ENCODE measurements at places on chromosomes 11 and 22. TPM values are rescaled to one million over a fixed set of nuclear protein-coding genes. Genes with fewer than 3 reads are reported as not detected.

DNA sequence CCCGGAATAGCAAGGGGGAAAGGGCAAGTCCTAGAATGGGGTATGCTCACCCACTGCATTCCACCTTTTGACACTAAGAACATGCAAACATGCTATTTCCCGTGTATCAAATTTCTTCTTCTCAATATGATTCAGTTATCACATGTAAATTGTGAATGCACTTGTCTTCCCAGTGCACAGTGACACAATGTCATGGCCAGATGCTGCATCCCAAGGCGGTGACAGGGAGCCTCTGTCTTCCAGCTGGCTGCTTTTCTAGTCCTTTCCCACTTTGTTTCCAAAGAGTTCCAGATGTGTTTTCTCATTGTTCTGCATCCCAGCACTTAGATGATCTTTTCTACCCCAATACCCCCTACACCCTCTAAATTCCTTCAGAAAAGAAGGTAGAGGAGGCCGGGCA lies 12.4 kb downstream of the SLC25A18 start:
- H3K36me3 ChIP-seq: no peaks in the 10 kb centered on the region
- H3K27ac ChIP-seq: peak overlapping the region; percentile 73
- H3K4me1 ChIP-seq: peaks cover 25% of the 10 kb centered on the region
- H3K27me3 ChIP-seq: no peaks in the 10 kb centered on the region
- no peak overlapping the region for H3K4me3 ChIP-seq

GRCh38 chr11:47354913-47355282 lies 2.4 kb upstream of the MYBPC3 start:
- H3K4me1 ChIP-seq: no peaks in the 10 kb centered on the region
- no peak overlapping the region for H3K27ac ChIP-seq
- no peak for DNase-seq
- H3K4me3 ChIP-seq: peak overlapping the region; percentile 60

DNA sequence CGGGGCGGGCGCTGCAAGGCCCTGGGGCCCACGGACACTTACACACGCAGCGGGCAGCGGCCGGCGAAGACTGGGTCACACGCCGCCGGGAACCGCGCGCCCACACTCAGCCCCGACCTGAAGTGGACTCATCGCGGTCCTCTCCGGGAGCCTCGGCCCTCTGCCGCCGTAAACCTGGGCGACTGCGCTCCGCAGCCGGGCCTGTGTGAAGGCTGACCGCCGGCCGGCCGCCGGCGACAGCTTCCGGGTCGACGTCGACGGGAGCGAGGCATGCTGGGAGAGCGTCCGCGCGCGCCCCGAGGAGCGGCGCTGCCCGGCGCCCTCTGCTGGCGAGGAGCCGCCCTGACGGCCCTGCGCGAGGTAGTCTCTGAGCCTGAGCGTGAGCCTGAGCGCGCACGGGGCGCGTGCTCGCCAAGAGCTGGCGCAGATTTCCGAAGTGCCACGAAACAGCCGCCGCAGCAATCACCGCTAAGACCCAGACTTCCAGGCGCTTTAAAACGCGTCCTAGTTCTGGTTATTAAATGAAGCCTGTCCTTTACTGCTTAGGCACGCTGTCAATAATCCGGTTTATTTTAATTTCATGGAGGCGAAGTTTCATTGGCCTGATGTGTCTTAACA lies at the start of gene SNX19:
Gene SNX19 (minus strand): TSS at position 242 of the 618 bp plus-strand sequence. CDS start 540 bp downstream, outside the sequence.
- H3K27ac ChIP-seq: peak within 1 kb of the TSS; percentile 69
- peak; percentile 95 for DNase-seq
- H3K4me3 ChIP-seq: peak within 1 kb of the TSS; percentile 85
- peaks cover 16% of the 10 kb centered on the region for H3K36me3 ChIP-seq

- peaks cover 19% of the 10 kb centered on the region for H3K27me3 ChIP-seq
- no peak overlapping the region for H3K4me3 ChIP-seq
- no peak for DNase-seq
- H3K4me1 ChIP-seq: no peaks in the 10 kb centered on the region
- H3K36me3 ChIP-seq: no peaks in the 10 kb centered on the region
These were observed 83.1 kb downstream of the PHF21B start for GRCh38 chr22:44926491-44927415.

DNA sequence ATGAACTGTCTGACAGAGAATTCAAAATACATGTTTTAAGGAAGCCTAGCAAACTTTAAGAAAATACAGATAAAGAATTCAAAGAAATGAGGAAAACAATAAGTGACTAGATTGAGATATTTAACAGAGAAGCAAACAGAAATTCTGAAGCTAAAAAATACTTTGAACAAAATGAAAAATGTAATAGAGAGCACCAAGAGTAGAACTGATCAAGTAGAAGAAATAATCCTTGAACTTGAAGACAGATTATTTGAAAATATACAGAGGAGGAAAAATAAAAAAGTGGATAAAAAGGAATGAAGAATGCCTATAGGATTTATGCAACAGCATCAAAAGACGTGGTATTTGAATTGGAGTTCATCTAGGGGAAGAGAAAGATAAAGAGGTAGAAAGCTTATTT lies 101.9 kb upstream of the OR4B1 start:
- no peaks in the 10 kb centered on the region for H3K27me3 ChIP-seq
- DNase-seq: no peak
- H3K27ac ChIP-seq: no peak overlapping the region
- peaks cover 11% of the 10 kb centered on the region for H3K36me3 ChIP-seq
- H3K4me3 ChIP-seq: no peak overlapping the region

GRCh38 chr11:22711880-22712279 lies 45.5 kb downstream of the GAS2 start:
- H3K4me1 ChIP-seq: no peaks in the 10 kb centered on the region
- H3K36me3 ChIP-seq: no peaks in the 10 kb centered on the region
- no peak overlapping the region for H3K27ac ChIP-seq
- no peak for DNase-seq
- no peak overlapping the region for H3K4me3 ChIP-seq

GRCh38 chr11:127242676-127243075 lies 242.1 kb upstream of the KIRREL3 start:
- no peak overlapping the region for H3K27ac ChIP-seq
- no peak for DNase-seq
- H3K36me3 ChIP-seq: no peaks in the 10 kb centered on the region
- H3K4me3 ChIP-seq: no peak overlapping the region
- peaks cover 74% of the 10 kb centered on the region for H3K27me3 ChIP-seq

GRCh38 chr11:102427068-102427467 lies 25.5 kb downstream of the TMEM123 start:
- DNase-seq: no peak
- H3K27me3 ChIP-seq: no peaks in the 10 kb centered on the region
- no peak overlapping the region for H3K4me3 ChIP-seq
- no peak overlapping the region for H3K27ac ChIP-seq
- H3K36me3 ChIP-seq: no peaks in the 10 kb centered on the region
- H3K4me1 ChIP-seq: peaks cover 9% of the 10 kb centered on the region

- H3K36me3 ChIP-seq: no peaks in the 10 kb centered on the region
- no peak overlapping the region for H3K27ac ChIP-seq
- no peak overlapping the region for H3K4me3 ChIP-seq
- DNase-seq: no peak
- H3K4me1 ChIP-seq: no peaks in the 10 kb centered on the region
- no peaks in the 10 kb centered on the region for H3K27me3 ChIP-seq
These were observed 30.2 kb downstream of the MSANTD4 start for GRCh38 chr11:105991888-105992287.

- peaks cover 8% of the 10 kb centered on the region for H3K4me1 ChIP-seq
- peaks cover 16% of the 10 kb centered on the region for H3K36me3 ChIP-seq
- H3K27ac ChIP-seq: no peak overlapping the region
- DNase-seq: no peak
These were observed 4.6 kb downstream of the MRPL49 start for GRCh38 chr11:65126624-65127274.

The MS4A6E gene
- total RNA-seq: not detected

The GGTLC2 gene
- total RNA-seq: not detected

The RBMXL2 gene
- total RNA-seq: not detected

The SLC35F2 gene
- total RNA-seq: 12.9 TPM

The TRPM5 gene
- not detected for total RNA-seq

Measured in GM23248 (cell line).